Stimulated activated CD4-positive, alpha-beta T cell treated with anti-CD3 and anti-CD28 coated beads, Interleukin-2, amount 100 ng/mL, for 24 hours (primary cell): ENCODE measurements at places on chromosomes 5 and 9.

- DNase-seq = no peak
Measured at GRCh38 chr5:100676817-100677631, 141.8 kb downstream of the FAM174A start.

DNA sequence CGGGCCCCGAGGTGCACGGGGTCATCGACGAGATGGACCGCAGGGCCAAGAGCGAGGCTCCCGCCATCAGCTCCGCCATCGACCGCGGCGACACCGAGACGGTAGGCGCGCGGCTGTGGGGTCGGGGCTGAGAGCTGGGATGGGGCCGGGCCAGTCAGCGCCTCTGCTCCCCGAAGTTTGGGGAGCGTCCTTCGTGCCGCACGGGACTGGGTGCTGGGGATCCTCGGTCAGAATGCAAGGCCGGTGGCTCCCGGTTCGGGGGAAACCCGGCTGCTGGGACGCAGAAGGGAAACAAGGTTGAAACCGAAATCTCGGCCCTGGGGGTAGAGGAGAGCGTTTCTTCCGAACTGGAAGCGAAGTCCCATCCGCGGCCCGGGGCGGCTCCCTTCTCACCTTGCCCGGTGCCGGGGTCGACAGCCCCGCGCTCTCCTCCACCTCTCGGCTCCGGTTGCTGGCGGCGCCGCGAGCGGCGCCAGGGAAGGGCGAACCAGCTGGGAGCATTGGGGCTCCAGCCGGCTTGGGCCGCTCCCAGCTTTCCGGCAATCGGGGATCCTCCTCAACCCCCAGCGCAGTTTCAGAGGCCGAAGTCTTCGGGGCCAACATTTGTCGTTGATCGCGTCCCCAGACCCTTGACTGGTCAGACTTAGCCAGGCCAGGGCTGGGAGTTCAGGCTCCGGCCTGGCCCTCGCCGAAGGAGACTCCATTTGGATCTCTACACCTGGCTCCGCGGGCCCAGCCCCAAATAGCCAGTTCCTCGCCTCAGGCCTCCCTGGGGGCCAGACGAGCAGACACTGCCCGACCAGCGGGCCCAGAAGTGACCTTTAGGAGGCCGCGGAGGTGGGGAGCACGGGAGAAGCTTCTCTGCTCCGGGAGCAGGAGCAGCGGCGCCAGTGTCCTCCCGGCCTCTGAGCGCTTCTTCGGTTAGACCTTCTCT lies 1.1 kb downstream of the LHX2 start:
- no peak for DNase-seq

GRCh38 chr5:180114304-180115003 lies 42.9 kb upstream of the RNF130 start:
- DNase-seq = no peak

- DNase-seq = no peak
Measured at GRCh38 chr5:56434986-56435385, 201.9 kb upstream of the ANKRD55 start.

GRCh38 chr5:153601377-153601776 lies 110.9 kb downstream of the GRIA1 start:
- DNase-seq = no peak

- no peak for DNase-seq
Measured at GRCh38 chr9:80009204-80009603, 437.4 kb downstream of the TLE4 start.

- DNase-seq = peak; percentile 12
Measured at GRCh38 chr9:125650271-125650737, 56.7 kb downstream of the MAPKAP1 start.

DNA sequence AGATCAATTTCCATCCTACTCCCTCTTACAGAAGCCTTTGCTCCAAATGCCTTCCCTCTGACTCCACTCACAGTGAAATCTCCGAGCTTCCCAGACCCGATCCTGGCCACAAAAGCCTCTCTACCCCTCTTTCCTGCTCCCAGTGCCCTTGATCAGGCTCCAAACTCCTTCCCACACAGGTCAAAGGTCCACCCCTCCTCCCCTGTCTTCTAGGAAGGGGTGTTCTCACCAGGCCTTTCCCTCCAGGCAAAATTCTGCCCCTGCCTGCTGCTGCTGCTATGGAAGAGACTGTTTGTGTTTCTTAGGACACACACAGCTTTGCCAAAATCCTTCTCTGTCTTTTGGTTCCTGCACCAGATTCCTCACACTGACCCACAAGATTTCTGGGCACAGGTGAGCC lies 85.8 kb upstream of the ALDH1A1 start:
- DNase-seq = no peak

DNA sequence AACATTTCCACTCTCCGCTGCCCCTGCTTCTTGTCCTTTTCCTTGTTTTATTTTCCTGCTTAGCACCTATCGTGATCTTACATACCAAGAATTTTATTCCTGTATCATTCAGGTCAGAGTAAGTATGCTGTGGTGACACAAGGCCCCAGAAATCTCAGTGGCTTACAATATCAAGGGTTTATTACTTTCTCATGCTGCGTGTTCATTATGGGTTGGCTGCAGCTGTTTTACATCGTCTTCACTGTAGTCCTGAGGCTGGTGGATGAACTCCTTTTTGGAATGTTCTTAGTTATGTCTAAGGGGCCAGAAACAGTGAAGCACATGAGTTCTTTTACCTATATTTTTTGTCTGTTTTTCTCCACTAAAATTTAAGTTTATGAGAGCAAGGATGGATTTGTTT lies 51.2 kb downstream of the FCHO2 start:
- DNase-seq = no peak

GRCh38 chr5:67149057-67149950 lies 47.3 kb downstream of the CD180 start:
- DNase-seq = no peak
